ENCODE measurements at places on chromosomes 12 and 14. TPM values are rescaled to one million over a fixed set of nuclear protein-coding genes. Genes with fewer than 3 reads are reported as not detected.

ASCL1 gene
- total RNA-seq = not detected

AGAP2 gene
- total RNA-seq = 7.5 TPM

GPR68 gene
- total RNA-seq = 0.35 TPM

ESR2 gene
- 0.47 TPM for total RNA-seq

AQP2 gene
- not detected for total RNA-seq

HCAR1 gene
- total RNA-seq = 0.12 TPM

LUM gene
- total RNA-seq = 52.0 TPM

PNMA1 gene
- 13.9 TPM for total RNA-seq

VWF gene
- total RNA-seq = 275 TPM

GRCh38 chr14:105315211-105315721 is 718 bp downstream of the PACS2 start:
- peak; percentile 59 for DNase-seq

GRCh38 chr12:121513464-121514183 is 67.2 kb downstream of the KDM2B start:
- no peak for DNase-seq

GRCh38 chr12:5430641-5431603 is 986 bp upstream of the NTF3 start:
- DNase-seq = peak; percentile 31

- no peak for DNase-seq
Observed at GRCh38 chr12:67758119-67758518, 109.6 kb downstream of the DYRK2 start.

GRCh38 chr14:68879841-68880575 is 87.1 kb upstream of the ZFP36L1 start:
- DNase-seq = no peak

- DNase-seq = no peak
Observed at GRCh38 chr12:114864837-114865551, 181.0 kb upstream of the TBX3 start.

DNA sequence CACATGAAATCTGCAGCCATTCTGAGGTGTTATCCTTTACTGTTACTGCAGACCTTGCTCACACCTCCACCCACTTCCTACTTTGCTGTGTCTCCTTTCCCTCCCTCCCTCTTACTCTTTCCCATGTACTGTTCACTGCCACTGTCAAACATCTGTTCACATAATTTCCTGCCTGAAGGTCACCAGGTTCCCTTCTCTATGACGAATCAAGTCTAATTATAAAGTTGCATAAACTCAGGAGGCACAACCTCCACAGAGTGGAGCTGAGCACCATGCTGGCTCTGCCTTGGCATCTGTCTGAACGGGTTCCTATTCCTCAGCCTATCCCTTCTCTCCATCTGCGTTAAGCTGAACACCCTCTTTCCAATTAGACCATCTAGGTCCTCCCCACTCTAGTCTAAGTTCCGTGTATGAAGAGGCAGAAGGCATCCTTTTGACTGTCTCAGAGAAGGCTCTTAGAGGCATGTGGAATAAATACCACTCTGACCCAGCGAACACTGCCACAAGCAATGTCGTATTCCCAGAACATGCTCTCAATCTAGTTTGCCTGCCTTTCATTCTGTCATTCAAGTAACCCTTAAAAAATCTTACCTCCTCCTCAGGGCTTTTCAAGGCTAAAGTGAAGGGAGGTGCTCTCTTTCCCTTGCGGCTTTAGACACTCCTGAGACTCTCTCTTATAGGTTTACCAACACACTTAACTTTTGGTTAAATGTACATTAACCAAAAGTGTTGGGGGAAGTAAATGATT is 48.7 kb downstream of the ACADS start:
- DNase-seq = no peak

DNA sequence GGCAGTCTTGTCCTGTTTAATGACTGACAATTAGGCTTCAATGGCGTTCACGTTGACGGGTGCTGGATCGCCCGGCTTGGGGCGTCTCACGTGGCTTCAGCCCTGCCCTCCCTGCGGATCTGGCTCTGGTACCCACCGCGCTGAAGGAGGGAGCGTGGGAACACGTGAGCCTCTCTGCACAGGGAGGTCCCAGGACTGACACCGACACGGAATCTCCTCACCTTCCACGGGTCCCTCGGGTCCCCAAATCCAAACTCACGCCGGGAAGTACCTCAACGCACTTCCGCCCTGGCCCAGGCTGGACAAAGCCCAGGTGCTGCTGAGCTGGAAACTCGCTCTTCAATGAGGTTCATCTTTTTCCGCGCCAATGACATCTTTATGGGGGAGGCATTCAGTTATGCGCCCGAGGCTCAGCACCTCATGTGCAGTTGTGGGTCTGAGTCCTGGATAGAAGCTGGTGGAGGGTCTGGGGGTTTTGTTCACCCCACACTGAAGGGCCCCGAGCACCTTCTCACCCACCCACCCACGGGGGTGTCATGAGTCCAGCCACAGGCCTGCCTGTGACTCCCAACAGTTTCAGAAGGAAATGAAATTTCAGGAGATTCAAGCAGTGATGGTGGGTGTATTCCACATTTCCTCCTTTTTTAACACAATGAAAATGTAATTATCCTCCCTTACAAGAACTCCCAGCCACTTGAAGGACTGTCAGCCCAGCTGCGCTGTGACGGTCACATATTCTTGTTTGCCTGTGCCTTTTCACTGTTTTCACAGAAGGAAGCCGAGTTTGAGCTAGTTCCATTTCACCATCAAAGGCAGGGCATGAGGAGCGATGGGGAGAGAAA is 251.7 kb upstream of the SFSWAP start:
- DNase-seq = peak; percentile 6

DNA sequence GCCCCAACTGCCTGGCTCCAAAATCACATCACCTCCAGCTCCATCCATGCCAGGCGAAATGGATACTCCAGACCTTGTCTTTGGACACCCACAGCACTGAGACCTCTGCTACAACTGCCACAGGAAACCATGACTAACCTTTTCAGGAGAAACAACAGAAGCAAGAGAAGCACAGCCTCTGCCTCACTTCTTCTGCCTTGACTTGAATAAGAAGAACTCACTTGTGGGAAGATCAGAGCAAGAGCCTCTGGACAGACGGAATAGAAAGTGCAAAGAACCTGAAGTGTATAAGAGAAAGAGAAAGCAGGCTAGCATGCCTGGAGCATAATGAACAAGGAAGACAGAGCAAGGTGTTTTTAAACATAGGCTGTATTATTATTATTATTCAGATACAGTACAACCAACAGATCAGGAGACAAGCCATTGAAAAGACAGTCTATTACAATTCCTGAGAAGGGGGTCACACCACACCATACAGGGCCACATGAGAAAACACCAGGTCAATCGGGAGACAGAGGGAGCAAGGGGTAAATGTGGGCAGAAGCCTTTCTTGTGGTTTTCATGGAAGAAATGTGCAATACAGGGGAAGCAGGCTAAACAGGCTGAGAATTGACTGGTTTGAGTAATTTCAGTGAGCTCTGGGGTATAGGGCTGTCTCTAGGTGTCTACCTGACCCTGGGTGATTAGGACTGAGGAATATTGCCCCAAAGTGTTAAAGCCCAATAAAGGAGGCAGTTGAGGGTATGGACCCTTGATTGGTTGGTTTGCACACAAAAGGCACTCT is 7.4 kb upstream of the OR10P1 start:
- DNase-seq = no peak

GRCh38 chr14:37278636-37279538 is 81.2 kb downstream of the MIPOL1 start:
- no peak for DNase-seq

DNA sequence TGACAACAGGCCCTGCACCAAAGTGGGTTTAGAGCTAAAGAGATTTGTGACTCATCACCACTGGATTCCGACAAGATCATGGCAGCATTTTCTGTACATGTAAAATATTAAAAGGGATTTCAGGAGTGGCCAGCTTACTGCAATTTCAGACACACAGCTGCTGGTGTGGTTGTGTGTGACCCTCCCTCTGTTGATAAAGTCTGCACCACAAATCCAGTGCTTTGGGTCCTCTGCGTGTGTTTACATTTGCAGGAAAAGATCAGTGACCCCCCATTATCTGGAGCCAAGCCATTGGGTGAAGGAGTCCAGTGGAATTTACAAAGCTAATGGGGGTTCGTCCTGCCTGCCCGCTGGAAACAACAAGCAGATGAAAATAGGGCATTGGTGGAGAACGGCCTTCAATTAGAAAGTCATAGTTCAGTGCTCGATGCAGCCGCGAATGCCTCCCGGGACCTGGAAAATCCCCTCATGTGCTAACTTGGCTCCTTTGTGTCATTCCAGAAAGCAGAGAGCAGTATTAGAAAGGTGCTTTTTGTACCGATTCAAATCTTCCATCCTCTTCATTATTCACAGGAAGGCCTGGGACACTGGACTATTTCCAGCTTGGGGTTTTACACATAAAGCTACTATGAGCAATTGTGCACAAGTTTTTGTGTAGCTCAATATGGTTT is 188.5 kb upstream of the TMEM132C start:
- no peak for DNase-seq

DNA sequence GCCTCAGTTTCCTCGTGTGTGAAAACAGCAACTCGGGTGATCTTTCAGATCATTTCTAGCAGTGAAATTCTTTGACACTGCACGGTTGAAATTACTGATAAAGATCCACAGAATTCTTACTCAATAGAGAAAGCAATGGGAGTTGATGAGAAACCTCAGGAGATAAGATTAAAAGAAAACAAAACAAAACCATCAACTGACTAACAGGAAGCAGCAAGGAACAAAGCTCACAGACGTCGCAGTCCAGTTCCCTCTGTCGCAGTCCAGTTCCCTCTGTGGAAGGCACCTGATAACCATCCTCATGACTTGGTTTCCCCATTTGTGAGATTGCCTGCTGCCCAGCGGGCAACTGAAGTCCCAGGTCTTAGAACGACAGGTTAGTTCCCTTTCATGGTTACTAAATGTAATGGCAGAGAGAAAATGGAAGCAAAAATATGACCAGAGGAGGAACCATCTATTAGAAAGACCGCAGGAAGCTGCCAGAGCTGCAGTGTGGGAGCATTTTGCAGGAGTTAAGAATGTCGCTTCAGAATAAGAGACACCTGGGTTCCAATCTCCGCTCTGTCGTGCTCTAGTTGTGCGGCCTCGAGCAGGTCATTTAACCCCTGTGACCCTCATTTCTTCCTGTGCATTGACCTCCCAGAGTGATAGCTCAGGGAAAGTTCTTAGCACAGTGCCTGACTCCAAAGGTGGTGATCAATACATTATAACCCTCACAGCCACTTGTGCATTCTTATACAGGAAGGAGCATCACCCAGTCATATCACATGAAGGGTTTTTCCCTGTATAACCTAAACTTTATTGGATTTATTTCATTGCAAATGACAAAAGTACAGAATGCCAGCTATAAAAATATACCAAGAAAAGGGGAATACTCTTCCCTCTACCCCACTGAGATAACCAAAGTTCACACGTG is 5.1 kb upstream of the MED13L start:
- no peak for DNase-seq
